Left ventricle myocardium inferior (tissue), 1 donor: ENCODE measurements at places on chromosomes 4 and X. TPM values are rescaled to one million over a fixed set of nuclear protein-coding genes. Genes with fewer than 3 reads are reported as not detected.

- DNase-seq: no peak
These were observed 34.6 kb downstream of the EFHC2 start for GRCh38 chrX:44308869-44309268.

DNA sequence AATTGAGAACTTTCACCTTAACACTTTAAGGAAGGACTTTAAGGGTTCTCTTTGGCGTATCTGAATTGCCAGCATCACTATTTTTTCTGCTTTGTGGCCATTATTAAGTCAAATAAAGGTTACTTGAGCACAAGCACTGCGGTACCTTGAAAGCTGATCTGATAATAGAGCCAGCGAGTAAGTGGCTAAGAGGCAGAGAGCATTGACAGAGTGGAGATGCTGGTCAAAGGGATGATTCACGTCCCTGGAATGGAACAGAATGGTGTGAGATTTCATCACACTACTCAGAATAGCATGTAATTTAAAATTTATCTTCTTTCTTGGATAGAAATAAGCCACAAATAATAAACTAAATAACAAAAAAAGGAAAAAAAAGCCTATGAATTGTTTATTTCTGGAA, 57.1 kb upstream of the NPFFR2 start:
- DNase-seq: no peak

GRCh38 chrX:154717824-154718223, 33.1 kb downstream of the GAB3 start:
- no peak for DNase-seq

GRCh38 chrX:53678667-53679066, 7.9 kb downstream of the HUWE1 start:
- DNase-seq: no peak

DNA sequence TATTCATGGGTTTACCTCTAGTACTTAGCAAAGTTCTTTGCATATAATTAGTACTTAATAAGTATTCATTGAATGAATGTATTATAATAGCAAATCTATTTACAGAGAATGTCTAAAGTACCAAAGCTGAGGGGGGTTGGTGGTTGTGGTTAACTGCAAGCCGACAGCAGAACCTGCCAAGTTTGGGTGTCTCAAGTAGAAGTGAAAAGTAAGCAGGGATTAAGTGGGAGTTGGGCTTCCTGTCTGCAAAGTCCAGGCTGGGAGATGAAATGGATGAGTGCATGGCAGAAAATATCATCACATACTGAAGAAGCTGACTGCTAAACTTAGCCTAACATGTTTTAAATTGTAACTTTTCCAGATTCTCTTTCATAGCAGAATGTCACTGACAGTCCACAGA, 169.6 kb downstream of the CAMK2D start:
- no peak for DNase-seq

MTNR1A gene
- total RNA-seq: not detected

CCKAR gene
- total RNA-seq: not detected

TLR6 gene
- 0.71 TPM for total RNA-seq

CORIN gene
- 92.0 TPM for total RNA-seq
